ENCODE measurements at places on chromosomes 4 and X.

DNA sequence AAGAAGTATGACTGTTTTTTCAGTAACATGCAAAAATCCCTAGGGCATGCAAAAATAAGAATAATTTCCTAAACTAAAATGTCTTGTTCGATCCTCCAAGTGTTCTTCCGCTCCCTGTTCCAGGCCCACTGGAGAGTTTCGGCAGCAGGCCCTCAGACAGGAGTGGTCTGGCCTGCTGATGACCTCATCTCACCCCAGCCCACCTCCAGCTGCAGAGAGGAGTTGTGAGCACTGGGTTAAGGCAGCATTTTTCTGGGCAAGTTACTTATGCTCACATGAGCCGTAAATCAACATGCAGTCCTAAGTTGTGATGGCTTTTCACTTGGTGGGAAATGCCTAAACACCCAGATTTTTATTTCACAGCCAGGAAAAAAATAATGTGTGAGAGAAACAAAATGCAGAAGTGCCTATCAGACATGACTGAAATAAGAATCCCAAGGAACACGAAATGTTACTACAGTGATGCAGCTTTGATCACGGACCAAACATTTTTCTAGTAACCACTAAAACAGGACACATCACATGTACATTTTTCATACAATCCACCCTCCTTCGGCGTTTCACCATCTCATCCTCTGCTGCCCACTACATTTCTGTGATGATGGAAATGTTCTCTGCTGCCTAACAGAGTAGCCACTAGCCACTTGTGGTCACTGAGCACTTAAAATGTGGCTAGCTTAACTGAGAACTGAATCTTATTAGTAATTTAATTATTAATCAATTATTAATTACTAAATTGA is 153.3 kb upstream of the TBL1X start:
- H3K27ac ChIP-seq, result no peak overlapping the region
- peaks cover 4% of the 10 kb centered on the region for H3K4me1 ChIP-seq
- H3K27me3 ChIP-seq, result no peaks in the 10 kb centered on the region

GRCh38 chr4:17613761-17614415 is 553 bp upstream of the MED28 start:
- H3K27me3 ChIP-seq, result no peaks in the 10 kb centered on the region
- peaks cover 17% of the 10 kb centered on the region for H3K4me1 ChIP-seq
- peaks cover 12% of the 10 kb centered on the region for H3K36me3 ChIP-seq
- DNase-seq, result no peak
- H3K4me3 ChIP-seq, result peak overlapping the region; percentile 99
- H3K27ac ChIP-seq, result peak overlapping the region; percentile 91

DNA sequence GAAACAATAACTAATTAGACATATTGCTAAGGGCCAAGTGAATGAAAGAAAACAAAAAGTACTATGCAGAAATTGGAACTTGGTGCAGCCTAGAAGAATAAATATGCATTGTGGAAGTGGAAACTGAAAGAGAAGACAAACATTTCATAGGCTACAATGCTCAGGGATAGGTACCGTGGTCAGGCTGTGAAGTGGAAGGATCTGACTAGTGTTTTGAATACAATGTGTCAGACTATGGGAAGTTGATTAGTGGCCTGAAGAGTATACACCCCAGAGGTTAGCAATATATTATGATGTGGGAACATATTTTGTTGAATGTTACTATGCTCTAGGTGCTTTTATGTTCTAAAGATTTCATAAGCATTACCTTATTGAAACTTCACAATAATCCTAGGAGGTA is 36.8 kb downstream of the GPRIN3 start:
- H3K4me3 ChIP-seq, result no peak overlapping the region
- DNase-seq, result no peak
- no peak overlapping the region for H3K27ac ChIP-seq
- no peaks in the 10 kb centered on the region for H3K36me3 ChIP-seq
- H3K4me1 ChIP-seq, result no peaks in the 10 kb centered on the region
- no peaks in the 10 kb centered on the region for H3K27me3 ChIP-seq

- peaks cover 9% of the 10 kb centered on the region for H3K36me3 ChIP-seq
- H3K4me3 ChIP-seq, result no peak overlapping the region
- no peaks in the 10 kb centered on the region for H3K4me1 ChIP-seq
- H3K27ac ChIP-seq, result no peak overlapping the region
Measured at GRCh38 chr4:15873117-15873516, 65.4 kb downstream of the FGFBP1 start.

DNA sequence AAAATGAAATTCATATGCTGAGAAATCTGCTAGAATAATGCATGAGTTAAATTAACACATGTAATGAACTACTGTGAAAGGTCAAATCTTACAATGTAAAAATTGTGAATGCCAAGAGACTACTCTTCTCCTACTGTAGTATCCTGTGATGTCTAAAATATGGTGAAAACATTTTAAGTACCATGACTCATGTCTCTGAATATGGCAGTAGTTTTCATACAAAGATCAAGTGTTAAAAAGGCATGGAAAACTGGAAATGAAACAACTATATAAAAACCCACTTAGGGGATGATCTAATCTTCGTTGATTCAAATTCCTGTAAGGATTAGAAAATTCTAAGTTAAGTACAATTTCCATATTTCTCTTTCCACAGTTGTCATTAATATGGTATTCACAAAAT is 221.3 kb downstream of the PPP3CA start:
- peaks cover 5% of the 10 kb centered on the region for H3K36me3 ChIP-seq
- 0 out of 2 replicates have a peak, but pooled peaks cover 4% of the 10 kb centered on the region for H3K4me1 ChIP-seq
- no peak for DNase-seq
- no peak overlapping the region for H3K4me3 ChIP-seq
- H3K27me3 ChIP-seq, result no peaks in the 10 kb centered on the region
